ENCODE measurements at places on chromosomes 16 and 17.

DNA sequence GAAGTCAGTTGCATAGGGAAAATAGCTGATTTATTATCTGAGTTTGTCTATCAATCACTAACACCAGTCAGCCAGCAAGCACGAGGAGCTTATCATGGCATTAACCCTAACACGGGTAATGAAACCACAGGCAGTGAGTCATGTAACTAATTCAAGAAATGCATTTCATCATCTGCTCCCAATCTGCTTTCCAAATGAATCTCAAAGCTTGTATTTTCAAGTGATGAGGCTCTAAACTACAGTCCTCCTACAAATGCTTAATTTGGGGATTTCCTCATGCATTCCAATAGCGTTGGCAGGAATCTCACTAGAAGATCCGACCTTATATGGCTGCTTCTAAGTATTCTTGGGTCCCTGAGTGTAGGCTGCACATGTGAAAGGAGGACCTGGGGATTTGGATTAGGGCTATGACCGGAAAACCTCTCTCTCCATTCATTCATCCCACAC is 118.4 kb upstream of the HSBP1 start:
- no peak for DNase-seq

DNA sequence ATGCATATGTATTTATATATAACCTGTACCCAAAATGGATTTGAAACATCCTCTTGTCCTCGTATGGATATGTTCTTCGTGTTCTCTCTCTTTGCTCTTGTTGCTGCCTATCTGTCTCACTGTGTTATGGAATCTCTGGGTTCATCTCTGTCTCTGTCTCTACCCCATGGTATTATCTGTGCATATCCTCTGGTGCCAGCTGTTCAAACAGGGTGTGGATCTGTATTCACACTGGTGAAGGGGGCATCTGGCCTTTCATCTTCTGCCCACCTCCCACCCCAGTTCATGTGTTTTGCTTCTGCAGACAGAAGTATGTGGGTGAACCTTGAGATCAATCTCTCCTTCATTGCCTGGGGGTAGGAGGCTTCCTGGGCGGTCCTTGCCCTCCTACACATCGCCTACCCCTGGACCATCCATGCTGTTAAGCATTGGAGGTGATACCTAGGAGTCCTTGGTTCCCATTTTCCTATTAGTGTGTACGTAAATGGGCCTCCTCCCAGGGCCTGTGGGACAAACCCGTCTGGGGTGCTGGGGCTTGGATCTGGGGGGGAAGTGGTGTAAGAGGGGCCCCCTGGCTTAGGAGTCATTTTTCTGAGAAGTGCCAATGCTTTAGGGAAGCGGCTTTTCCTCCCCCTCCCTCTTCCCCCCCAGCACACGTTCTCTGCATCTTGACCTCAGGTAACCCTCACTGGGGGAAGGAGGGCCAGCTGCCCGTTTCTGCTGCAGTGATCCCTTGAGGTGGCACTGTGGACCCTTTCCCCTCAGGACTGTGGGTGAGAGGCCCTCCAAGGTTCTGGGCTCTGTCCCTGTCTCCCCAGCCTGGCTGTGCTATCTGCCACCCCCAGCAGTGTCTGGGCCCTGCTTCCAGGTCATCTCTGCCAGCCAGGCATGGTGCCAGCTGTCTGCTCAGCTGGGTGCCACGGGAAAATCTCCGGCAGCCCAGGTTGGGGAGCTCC is 21.1 kb downstream of the RARA start:
- no peak for DNase-seq

DNA sequence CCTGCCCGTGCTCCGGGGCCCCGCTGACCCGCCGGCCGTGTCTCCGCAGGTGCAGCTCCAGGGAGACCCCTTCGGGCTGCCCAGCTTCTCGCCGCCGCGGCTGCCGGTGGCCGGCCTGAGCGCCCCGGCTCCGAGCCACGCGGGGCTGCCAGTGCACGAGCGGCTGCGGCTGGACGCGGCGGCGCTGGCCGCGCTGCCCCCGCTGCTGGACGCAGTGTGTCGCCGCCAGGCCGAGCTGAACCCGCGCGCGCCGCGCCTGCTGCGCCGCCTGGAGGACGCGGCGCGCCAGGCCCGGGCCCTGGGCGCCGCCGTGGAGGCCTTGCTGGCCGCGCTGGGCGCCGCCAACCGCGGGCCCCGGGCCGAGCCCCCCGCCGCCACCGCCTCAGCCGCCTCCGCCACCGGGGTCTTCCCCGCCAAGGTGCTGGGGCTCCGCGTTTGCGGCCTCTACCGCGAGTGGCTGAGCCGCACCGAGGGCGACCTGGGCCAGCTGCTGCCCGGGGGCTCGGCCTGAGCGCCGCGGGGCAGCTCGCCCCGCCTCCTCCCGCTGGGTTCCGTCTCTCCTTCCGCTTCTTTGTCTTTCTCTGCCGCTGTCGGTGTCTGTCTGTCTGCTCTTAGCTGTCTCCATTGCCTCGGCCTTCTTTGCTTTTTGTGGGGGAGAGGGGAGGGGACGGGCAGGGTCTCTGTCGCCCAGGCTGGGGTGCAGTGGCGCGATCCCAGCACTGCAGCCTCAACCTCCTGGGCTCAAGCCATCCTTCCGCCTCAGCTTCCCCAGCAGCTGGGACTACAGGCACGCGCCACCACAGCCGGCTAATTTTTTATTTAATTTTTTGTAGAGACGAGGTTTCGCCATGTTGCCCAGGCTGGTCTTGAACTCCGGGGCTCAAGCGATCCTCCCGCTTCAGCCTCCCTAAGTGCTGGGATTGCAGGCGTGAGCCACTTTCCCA is 5.9 kb downstream of the CTF1 start:
- DNase-seq: no peak

DNA sequence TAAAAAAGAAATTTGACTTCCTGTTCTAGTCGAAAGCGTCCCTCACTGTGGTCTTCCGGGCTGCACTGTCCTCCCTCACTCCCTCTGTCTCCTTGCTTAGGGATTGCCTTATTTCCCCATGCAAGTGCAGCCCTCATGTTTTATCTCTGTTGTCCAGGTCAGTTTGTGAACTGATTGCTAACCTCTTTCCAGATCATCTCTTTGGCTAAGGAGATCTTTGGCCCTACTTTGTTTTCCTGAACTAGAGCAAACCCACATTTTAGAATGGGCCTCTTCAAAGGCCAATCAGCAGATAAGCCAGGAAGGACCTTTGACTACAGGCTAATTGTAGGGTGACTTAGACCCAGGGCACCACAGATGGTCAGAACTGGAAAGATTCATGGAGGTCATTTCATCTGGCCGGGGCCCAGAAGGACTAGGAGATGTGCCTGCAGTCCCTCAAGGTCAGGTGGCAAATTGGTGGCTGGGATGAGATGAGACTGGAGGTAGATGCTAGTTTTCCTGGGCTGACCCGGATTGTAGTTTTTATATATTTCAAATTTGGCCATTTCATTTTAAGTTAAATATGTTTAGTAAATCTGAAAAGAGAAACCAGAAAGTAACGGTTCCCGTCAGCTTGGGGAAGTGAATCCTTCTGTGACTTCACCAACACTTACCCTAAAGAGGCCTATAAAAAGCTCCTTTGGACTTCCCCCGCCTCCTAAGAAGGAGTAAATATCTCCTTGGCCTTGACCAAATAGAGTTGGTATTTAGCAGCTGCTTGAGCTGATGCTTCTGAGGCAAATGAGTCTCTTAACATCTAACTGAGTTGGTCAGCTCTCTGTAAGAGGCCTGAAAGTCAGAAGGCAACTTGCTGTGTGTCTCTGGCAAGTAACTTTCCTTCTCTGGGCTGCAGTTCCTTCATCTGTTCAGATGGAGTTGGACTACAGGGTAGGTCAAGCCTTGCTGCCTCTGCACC is 6.2 kb upstream of the SLC25A19 start:
- DNase-seq: no peak

GRCh38 chr17:50269477-50270434 is 4.5 kb upstream of the TMEM92 start:
- no peak for DNase-seq

GRCh38 chr16:56589141-56590039 is at the start of gene MT3:
Gene MT3, plus strand, starts transcription at chr16:56589528. Its CDS starts 63 bp downstream, at chr16:56589591.
- DNase-seq: no peak

- no peak for DNase-seq
Observed at GRCh38 chr16:1036166-1036565, 36.4 kb upstream of the SSTR5 start.

DNA sequence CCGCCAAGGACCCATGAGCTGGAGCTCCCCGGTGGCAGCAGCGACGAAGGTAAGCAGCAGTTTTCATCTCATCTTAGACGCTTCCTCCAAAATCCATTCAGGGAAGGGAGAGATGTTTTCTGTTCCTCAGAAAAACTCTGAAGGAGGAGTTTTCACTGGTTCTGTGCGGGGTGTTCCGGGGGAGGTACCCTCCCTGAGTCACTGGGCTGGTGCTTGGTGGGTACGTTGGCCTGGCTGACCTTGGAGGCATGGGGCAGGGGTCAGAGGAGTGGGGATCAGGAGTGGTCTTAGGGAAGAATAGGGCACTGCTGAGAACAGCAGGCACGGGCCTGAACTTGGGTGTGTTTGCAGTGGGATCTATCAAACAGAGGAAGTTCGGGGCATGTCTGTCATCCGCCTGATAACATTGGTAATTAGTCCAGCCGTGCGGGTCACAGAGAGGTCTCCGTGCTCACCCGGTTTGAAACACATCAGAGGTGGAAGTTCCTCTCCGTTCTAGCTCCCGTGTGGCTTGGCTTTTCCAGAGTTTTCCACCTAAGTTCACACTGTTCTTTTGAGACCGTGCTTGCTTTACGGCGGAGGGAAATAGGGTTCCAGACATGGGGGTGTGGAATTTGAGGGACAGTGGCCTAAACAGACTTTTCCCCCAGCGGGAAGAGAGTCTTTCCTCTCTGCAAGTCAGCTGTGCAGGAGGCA is 59.6 kb upstream of the CIBAR2 start:
- DNase-seq: no peak

- no peak for DNase-seq
Observed at GRCh38 chr17:31002047-31002446, 31.2 kb downstream of the RNF135 start.

- no peak for DNase-seq
Observed at GRCh38 chr17:64648234-64648633, 13.9 kb downstream of the SMURF2 start.

DNA sequence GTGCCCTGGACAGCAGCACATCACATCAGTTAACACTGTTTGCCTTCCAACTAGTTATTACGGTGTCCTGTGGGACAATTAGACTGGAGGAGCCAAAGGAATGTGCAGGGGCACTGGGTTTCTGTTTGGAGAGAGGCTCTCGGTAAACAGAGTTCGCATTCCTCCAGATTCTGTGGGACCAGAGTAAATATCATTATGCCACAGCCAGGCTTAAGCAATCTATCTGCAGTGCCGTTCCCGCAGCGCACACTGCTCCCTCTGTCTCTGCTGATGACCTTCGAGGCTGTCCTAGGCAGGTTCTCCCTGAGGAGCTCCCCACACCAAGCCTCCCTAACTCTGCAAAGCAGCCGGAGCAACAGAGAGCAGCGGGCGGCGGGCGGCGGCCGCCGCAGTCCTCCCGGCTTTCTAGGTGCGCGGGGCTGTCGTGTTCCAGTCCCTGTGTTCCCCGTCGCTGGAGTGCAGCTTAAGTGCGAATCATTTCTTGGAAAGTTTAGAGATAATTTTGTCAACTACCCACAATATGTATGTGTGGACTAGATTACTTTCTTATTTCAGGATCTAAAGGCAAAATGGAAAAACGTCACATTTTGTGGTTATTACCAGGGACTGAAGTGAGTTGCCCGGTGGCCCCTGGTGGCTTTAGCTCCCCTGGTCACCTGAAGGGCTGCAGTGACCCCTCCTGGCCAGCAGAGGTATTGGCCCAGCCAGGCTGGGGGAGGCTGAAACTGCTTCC is 43.3 kb downstream of the PGS1 start:
- peak; percentile 42 for DNase-seq

GRCh38 chr17:59277031-59277430 is 54.4 kb upstream of the YPEL2 start:
- DNase-seq: no peak

- no peak for DNase-seq
Observed at GRCh38 chr16:80077696-80078095, 463.1 kb upstream of the DYNLRB2 start.

Measured in stimulated activated CD8-positive, alpha-beta memory T cell treated with anti-CD3 and anti-CD28 coated beads, Interleukin-15, amount 100 ng/mL, for 24 hours (primary cell).